ENCODE measurements at places on chromosomes 2 and 18.

- no peak for DNase-seq
Observed at GRCh38 chr2:40803900-40804299, 352.0 kb upstream of the SLC8A1 start.

DNA sequence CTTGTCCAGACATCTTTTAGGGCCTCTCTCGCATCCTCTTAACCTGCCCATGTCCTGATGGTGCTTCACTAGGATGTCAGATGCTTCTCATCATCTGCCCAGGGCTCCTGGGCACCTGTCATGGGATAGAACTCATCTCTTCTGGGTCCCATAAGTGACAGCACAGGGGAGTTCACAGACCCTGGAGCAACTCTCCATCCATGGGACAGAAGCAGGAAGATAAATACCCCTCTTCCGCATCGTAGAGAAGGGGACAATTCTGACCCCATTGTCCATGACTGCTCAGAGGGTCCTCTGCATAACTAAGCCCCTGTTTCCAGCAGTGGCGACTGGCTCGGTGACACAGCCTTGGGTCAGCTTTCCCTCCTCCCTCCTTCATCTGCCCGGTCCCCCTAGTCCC, 82.3 kb downstream of the TWIST2 start:
- no peak for DNase-seq

DNA sequence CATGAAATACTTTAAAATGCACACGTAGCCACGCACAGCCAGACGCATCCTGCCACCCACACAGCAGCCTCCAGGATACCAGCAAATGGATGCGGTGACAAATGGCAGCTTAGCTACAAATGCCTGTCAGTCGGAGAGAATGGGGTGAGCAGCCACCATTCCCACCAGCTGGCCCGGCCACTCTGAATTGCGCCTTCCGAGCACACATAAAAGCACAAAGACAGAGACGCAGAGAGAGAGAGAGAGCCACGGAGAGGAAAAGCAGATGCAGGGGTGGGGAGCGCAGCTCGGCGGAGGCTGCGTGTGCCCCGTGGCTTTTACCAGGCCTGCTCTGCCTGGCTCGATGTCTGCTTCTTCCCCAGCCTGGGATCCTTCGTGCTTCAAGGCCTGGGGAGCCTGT, 4.1 kb downstream of the INHBB start:
- no peak for DNase-seq

GRCh38 chr2:169653636-169654035, 40.6 kb downstream of the CFAP210 start:
- no peak for DNase-seq

DNA sequence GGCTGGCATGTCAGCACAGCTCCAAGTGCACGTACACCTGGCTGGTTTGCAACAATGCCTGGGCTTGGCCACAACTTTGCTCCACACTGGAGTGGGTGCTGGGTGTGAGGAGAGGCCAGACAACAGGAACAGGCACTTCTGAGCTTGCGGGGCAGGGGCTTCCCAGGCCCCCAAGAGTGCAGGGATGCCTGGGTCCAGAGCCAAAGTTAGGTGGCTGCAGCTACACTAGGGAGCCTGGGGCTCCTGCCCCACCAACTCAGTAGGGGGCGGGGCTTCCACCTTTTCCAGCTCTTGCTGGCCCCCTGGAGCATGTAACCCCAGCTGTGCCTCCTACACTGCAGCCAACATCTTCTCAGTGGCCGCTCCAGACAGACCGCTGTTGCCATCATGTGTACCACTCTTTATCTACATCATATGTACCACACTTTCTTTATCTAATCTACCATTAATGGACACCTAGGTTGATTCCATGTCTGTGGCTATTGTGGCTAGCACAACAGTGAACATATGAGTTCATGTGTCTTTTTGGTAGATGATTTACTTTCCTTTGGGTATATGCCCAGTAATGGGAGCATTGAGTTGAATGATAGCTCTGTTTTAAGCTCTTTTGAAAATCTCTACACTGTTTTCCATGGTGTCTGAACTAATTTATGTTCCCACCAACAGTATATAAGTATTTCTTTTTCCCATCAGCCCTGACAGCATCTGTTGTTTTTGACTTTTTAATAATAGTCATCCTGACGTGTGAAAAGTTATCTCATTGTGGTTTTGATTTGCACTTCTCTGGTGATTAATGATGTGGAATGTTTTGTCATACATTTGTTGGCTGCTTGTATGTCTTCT, 87.9 kb downstream of the ZNF804A start:
- no peak for DNase-seq
